ENCODE measurements at places on chromosomes 11 and 22. TPM values are rescaled to one million over a fixed set of nuclear protein-coding genes. Genes with fewer than 3 reads are reported as not detected.

HBE1 gene
- total RNA-seq: not detected

SLC6A5 gene
- total RNA-seq: not detected

OR5AL1 gene
- total RNA-seq: not detected

OR51B5 gene
- 1.0 TPM for total RNA-seq

OR8G1 gene
- not detected for total RNA-seq

MAPK8IP1 gene
- 7.2 TPM for total RNA-seq

OR51B2 gene
- total RNA-seq: not detected

GRCh38 chr11:39683951-39684554 is 1775.4 kb downstream of the LRRC4C start:
- H3K36me3 ChIP-seq: no peaks in the 10 kb centered on the region
- no peak overlapping the region for H3K27ac ChIP-seq
- H3K27me3 ChIP-seq: no peaks in the 10 kb centered on the region
- no peak overlapping the region for H3K4me3 ChIP-seq
- H3K4me1 ChIP-seq: no peaks in the 10 kb centered on the region
- DNase-seq: no peak

- no peaks in the 10 kb centered on the region for H3K4me1 ChIP-seq
- H3K36me3 ChIP-seq: no peaks in the 10 kb centered on the region
- H3K4me3 ChIP-seq: no peak overlapping the region
- no peak overlapping the region for H3K27ac ChIP-seq
- no peaks in the 10 kb centered on the region for H3K27me3 ChIP-seq
These were observed 6.8 kb upstream of the POLR3H start for GRCh38 chr22:41550952-41551491.

DNA sequence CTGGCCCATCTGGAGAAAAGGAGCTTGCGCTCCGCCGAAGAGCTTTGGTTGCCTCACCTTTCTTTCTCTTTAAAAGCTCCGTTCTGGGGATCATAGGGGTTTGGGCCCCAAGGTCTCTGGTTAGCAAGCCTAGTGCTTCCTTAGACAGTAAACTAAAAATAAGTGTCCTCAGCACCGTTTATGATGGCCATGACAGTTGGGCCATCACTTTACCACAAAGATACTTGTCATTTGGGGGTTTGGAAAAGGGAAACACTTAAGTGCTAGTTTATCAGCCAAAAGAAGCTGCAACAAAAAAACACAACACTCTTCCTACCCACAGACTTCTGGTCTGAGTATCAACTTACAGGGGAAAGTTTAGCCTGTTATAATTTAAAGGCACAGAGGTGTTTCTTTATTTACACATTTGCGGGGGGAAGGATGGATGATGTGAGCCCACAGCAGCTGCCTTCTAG is 88.4 kb upstream of the CD44 start:
- no peaks in the 10 kb centered on the region for H3K4me1 ChIP-seq
- no peaks in the 10 kb centered on the region for H3K36me3 ChIP-seq
- H3K4me3 ChIP-seq: no peak overlapping the region
- H3K27me3 ChIP-seq: no peaks in the 10 kb centered on the region
- H3K27ac ChIP-seq: no peak overlapping the region
- no peak for DNase-seq

- DNase-seq: no peak
- H3K27me3 ChIP-seq: no peaks in the 10 kb centered on the region
These were observed 129.0 kb downstream of the MICAL2 start for GRCh38 chr11:12239396-12239795.

DNA sequence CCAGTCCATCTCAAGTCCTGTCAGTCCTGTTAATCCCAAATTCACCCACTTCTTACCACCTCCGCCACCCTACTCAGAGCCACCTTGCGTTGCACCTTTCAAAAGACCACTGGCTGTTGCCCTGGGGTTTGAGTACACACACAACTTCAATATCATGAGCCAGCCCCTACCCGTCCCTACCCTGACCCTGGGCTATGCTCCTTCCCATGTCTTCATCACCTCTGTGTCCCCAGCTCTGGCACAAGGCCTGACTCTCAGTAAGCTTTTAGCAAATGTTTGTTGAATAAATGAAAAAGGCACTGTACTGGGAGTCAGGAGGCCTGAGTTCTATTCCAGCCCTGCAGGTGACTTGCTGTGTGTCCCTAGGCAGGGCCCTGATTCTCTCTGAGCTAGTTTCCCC is 26.5 kb downstream of the OTOG start:
- no peak for DNase-seq
- no peak overlapping the region for H3K4me3 ChIP-seq
- no peaks in the 10 kb centered on the region for H3K27me3 ChIP-seq
- H3K27ac ChIP-seq: no peak overlapping the region
- no peaks in the 10 kb centered on the region for H3K4me1 ChIP-seq

DNA sequence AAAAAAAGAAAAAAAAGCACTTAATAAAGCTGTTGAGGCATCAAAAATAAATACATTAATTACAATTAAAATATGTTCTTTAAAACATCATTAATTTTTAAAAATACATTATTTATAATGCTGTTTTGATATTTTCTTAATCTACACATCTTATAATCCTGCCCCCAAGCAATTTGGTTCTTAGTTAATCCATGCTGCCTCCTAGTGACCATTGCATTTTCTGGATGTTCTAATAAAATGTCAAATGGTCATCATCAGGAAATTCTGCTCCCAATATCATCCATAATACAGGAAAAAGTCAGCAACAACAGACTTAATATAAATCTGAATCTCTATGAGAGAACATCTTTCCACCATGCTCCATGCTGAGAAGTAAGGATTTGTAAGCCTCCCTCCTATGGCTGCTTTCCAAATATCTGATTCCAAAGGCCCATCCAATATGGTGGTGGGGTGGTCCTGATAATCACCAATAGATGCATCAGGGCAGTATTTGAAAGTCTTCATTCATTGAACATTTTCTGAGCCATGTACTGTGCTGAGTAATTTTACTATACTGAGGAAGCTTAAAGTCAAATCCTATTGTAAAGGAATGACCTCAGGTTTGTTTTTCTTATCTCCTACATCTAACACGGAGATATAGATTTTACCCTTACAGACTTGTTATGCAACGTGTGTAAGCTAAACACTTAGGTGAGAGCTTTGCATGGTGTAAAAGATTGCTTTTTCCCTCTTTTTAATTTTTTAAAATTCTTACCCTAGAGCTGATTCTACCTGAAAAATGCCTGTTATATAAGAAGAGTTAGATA is 124.7 kb upstream of the BMAL1 start:
- no peak for DNase-seq
- H3K4me1 ChIP-seq: no peaks in the 10 kb centered on the region
- no peak overlapping the region for H3K27ac ChIP-seq
- H3K36me3 ChIP-seq: no peaks in the 10 kb centered on the region
- H3K27me3 ChIP-seq: no peaks in the 10 kb centered on the region

DNA sequence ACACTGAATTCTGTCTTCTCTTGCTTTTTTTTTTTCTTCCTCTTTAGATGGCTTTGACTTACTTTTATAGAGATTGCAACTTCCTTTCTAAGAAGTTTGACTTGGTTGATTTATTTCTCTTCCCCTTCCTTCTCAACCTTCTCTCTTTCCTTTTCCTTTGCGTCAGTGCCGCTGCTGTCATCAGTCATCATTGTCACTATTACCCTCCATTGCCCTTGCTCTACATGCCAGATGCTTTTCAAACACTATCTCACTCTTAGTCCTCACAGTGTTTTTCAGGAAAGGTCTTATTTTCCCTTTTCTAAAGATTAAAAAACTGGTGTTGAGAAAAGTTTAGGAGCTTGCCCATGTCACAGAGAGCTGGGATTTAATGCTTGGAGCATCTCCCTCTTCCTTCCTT is 74.7 kb upstream of the C11orf87 start:
- H3K27ac ChIP-seq: no peak overlapping the region
- no peaks in the 10 kb centered on the region for H3K36me3 ChIP-seq
- H3K4me1 ChIP-seq: no peaks in the 10 kb centered on the region
- no peak for DNase-seq

DNA sequence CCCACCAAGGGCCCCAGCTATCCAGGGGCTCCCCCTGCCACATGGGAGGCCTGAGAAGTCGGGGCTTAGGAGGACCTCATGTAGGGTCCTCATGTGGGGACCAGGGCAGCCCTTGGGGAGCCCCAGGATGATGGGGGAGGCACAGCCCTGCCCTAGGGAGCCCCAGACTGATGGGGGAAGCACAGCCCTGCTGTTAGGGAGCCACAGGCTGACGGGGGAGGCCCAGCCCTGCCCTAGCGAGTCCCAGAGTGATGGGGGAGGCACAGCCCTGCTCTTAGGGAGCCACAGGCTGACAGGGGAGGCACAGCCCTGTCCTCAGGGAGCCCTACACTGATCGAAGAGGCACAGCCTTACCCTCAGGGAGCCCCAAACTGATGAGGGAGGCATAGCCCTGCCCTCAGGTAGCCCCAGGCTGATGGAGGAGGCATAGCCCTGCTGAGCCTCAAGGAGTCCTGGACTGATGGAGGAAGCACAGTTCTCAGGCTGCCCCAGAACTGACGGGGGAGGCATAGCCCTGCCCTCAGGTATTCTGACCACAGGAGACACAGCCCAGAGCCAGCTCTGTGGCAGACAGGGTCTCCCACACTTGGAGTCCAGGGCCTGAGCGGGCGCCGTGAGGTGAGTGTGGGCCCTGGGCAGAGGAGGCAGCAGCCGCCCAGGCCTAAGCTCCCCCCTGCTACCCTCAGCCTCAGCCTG is 10.8 kb downstream of the PRR33 start:
- H3K36me3 ChIP-seq: no peaks in the 10 kb centered on the region
- no peak overlapping the region for H3K4me3 ChIP-seq
- peaks cover 19% of the 10 kb centered on the region for H3K4me1 ChIP-seq

GRCh38 chr22:46954781-46955180 is 192.3 kb downstream of the TBC1D22A start:
- H3K4me3 ChIP-seq: no peak overlapping the region
- H3K4me1 ChIP-seq: no peaks in the 10 kb centered on the region
- H3K27ac ChIP-seq: no peak overlapping the region

DNA sequence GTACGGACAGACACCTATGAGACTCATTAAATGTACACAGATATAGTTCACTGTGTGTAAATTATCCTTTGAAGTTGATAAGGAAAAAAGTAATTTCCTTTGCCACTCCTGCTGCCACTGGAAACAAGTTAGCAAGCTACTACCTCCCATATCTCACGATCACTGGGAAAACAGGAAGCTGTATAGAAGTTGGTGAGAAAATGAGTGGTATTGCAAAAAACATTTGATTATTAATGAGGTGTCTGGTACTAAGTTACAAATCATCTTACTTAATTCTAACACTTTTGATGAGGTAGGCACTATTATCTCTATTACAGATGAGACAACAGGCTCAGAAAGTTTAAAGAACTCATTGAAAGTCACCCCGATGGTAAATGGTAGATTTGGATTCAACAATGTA is 68.5 kb downstream of the GAB2 start:
- H3K4me3 ChIP-seq: no peak overlapping the region
- H3K4me1 ChIP-seq: peaks cover 20% of the 10 kb centered on the region
- peak overlapping the region; percentile 39 for H3K27ac ChIP-seq
- no peaks in the 10 kb centered on the region for H3K36me3 ChIP-seq
